ENCODE measurements at places on chromosomes 3 and 15.

- no peak for DNase-seq
These were observed 26.2 kb downstream of the HMCES start for GRCh38 chr3:129304962-129305222.

DNA sequence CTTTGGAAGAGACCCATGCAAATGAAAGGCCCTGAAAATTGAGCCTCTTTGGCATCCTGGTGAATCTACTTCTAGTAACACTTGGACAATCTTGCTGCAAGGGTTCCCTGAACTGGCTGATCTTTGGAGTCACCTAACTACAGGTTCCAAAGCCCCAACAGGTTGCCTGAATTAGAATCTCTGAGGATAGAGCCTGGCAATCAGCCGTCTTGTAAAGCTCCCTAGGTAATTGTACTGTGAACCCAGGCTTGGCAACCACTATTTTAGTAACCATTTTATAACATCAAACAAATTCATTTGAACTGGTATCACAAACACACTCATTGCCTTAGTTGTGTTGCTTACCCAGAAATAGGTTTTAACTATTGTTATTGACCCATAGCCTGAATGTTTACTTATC, 20.1 kb downstream of the PAQR9 start:
- no peak for DNase-seq

DNA sequence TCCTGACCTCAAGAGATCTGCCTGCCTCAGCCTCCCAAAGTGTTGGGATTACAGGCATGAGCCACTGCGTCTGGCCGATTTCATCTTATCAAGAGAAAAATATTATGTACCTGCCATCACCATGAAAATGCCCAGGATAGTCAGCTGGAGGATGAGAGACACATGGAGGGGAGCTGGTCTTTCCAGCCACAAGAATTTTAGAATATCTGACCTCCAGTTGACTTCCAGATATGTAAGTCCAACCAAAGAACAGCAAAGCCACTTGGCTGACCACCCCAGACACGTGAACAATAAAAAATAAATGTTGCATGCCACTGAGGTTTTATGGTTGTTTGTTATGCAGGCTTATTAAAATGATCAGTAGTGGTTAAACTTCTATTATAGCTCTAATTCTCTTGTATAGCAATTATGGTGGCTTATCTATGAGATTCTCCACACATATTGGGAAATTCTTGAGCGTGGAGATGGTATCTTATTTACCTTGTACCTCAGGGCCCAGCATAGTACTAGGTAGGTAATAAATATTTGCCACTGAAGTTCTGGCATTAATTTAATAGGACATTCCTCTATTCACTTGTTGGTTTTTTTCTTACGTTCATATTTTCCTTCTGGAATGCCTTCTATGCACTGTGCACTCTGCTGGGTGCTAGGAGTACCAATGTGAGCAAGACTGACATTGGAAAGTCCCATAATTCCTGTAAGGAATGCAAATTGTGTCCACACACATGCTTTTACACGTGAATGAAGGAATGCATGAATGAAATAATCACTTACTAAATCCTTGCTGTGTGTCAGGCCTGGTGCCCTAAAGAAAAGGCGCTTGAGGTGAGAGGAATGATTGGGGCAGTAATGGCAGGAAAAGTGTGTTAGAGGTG, 77.6 kb downstream of the EDEM1 start:
- peak; percentile 18 for DNase-seq

DNA sequence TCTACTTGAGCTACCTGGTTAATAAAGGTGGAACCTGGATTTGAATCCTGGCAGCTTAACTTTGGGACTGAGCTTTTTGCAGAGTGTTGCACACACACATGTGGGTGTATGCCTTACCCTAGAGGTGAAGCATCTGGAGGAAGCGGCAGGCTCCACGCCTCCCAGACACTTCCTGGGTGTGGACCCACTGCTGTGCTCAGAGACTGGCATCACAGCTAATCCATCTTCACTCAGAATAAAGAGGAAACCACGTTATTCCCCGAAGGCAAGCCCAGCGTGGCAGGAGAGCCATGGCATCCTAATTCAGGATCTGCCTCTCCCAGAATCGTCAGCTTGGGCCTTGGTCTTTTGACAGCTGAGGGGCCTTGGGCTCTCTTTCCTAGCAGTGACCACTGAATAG, 25.5 kb downstream of the CCDC13 start:
- DNase-seq, result peak; percentile 27

- no peak for DNase-seq
These were observed 52.6 kb downstream of the MECOM start for GRCh38 chr3:169610888-169611291.

DNA sequence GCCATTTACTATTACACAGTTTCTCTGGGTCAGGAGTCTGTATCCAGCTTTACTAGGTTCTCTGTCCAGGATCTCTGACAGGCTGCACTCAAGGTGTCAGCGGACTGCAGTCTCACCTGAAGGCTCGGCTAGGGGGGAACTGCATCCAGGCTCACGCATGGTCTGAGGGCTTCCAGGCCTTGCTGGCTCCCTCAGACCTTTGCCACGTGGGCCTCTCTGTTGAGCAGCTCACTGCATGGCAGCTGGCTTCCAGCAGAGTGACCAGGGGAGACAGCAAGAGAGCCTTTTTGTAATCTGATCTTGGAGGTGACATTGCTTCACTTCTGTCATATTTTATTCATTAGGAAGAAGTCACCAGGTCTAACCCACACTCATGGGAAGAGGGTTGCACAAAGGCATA, 152.3 kb downstream of the CACNA2D3 start:
- no peak for DNase-seq

DNA sequence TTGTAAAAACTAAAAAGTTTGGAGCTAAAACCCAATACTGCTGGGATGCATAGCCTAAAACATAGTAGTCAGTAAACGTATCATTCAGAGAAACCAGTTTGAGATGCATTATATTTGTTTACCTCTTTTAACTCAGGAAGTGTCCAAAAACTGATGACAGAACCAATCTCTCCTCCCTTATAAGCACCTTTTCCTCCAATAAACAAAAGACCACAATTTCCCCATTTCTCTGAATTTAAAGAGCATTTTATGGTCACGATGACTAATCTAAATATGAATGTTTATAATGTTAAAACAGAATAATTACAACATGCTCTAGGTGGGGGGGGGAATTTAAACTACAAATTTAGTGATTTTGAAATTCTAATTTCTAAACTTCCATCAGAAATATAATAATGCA, 58.5 kb downstream of the CEP63 start:
- DNase-seq, result no peak

GRCh38 chr3:132354916-132355702, 37.9 kb downstream of the ACP3 start:
- DNase-seq, result no peak

DNA sequence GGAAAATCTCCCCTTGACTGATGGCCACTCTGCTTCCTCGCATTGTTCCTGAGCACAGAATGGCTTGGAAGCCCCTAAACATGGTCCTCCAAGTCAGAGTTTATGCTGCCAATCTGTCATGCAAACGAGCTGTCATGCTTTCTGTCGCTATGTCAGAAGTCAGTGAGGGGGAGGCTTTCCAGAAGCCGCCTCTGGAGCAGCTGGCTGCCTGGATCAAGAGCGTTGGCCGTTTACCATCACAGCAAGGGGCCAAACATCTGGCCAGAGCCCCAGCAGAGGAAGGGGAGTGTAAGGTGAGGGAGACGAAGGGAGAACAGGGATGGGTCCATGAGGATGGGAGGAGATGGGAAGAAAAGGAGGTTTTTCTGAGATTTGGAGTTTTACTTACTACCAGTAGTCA, 372.6 kb upstream of the NR2F2 start:
- no peak for DNase-seq

GRCh38 chr3:150299201-150299600, 108.9 kb upstream of the TSC22D2 start:
- DNase-seq, result peak; percentile 73

DNA sequence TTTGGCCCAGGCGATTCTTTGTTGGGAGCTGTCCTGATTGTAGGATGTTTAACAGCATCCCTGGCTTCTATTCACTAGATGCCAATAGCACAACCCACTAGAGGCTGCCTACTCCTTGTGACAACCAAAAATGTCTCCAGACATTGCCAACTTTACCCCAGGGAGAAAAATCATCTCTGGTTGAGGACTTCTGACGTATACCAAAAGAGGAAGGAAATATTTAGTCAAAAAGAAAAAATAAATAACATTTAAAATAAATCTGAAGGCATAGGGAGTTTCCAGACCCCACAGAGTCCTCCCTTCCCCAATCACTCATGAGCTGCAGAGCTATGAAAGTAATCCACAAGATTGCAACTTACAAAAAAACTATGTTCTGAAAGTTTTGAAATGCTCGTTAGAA, 61.0 kb downstream of the MECOM start:
- DNase-seq, result no peak

DNA sequence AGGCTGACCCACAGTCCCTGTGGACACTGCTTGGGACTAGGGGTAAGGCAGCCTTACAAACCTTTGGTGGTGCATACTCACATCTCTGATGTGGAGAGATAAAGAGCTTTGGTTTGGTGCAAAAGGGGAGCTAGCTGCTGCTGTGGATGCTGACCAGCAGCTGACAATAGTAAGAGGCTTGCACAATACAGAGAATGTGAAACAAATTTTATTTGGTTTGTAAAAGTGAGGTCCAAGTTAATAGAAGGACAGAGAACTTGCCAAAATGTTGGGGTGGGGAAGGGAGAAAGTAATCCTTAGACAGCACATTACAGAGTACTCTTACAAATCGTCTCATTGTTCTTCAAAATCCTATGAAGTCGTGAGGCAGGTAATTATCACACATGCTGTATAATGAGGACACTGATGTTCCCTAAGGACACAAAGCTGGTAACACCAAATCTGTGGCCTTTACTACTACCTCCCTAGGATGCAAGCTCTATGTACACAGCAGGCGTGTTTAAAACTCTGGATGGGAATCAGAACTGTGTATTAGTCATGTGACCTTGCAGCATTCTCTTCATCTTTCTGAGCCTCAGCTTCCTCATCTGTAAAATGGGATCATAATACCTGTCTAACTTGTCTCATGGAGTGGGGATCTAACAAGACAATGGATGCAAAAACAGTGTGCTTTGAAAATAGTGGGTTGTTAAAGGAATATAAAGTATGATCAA, 21.6 kb downstream of the ARHGAP31 start:
- DNase-seq, result no peak

DNA sequence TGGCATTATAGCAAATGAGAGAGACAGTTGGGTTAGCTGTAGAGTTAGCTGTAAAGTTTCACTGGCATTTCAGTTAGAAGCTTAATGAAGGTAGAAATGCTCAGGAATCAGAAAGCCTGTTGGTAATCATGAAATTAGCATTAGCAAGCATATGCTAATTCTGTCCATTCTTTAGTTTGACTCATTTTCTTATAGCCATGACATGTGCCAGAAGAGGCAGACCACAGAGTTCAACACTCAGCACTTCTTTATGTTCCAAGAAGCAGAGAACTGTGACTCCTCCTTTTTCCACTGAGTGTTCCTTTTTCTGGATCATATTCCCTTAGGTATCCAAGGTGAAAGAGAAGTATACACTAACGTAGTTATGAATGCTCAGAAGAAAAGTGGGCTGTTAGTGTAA, 276.2 kb upstream of the SGO1 start:
- no peak for DNase-seq

- DNase-seq, result peak; percentile 85
These were observed at the start of gene CPLX3 for GRCh38 chr15:74826364-74826819. TSS of gene CPLX3 (plus strand) at chr15:74826627. CDS start at chr15:74826704, 77 bp downstream.

DNA sequence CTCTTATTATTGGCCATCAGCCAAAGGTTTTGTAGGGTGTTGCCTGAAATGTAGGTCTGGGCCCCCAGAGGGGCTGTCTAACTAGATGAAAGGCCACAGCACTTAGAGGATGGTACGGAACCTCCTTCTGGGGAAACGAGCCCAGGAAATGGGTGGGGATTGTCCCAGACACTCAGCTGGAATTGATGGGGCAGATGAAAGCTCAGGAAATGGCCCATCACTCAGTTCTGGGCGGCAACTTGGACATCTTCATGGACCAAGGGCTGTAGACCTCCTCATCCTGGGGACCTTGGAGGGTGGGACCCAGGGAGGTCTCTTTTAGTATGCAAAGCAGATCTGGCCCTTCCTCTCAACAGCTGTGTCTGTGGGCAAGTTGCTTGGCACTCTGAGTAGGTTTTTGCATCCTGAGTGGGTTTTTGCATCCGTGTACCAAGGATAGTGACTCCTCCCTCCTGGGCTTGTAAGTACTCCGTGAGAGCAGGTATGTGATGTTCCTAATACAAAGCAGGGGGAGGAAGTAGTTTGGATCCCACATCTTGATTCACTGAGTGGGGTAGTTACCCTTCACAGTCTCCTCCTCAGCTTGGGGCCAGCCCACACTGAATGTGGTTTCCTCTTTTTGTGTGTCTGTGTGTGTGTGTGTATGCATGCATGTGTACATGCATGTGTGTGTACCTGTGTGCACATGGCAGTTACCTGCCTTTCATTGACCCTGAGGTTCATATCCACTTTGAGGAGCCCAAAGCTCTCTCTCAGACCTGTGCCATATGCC, 292.0 kb downstream of the RPLP1 start:
- DNase-seq, result no peak

- DNase-seq, result peak; percentile 38
These were observed 194.6 kb downstream of the FAM43A start for GRCh38 chr3:194879991-194880939.

GRCh38 chr3:99895131-99895696, 77.6 kb downstream of the CMSS1 start:
- no peak for DNase-seq

DNA sequence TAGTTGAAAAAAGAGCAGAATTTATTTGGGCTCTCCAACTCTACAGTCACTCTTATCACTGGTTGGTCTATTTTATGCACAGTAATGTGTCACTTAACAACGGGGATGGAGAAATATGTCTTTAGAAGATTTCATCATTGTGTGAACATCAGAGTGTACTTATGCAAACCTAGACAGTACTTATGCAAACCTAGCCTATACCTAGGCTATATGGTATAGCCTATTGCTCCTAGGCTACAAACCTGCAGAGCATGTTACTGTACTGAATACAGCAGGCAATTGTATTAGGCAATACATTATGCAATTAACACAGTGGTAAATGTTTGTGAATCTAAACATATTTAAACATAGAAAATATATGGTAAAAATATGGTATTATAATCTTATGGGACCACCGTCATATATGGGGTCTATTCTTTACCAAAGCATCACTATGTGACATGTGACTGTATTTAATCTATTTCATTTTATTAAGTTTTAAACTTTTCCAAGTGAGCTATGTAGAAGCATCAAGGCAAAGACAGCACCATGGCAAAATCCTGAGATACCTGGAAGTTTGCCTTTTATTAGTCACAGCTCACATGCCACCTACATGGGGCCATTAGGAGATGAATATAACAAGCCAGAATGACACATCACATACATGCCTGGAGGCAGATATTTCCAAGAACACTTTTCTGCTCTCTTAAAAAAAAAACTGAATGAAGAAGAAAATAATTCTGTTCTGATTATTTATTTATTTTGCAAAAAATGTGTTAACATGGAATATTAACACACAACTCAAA, 537.4 kb downstream of the TUSC7 start:
- DNase-seq, result no peak

- DNase-seq, result no peak
These were observed 65.1 kb upstream of the MBNL1 start for GRCh38 chr3:152203652-152204051.

DNA sequence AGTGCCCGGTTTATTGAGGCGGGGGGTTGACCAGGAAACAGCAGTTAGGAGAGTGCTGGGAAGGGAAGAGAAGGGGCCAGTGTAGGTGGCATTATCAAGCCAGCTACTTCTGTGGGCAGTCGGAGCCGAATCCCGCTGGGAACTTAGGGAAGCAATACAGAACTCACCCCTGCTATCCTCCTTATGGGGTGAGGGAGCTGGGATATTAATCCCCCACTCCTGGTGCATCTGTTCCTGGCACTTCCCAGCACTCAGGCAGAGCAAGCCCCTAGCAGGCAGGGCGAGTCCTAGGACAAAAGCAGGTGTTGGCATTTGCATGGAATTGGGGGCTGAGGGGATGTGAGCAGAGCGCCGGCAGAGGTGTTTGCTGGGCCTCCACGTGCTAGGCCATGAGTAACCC, 48.6 kb downstream of the SMAD6 start:
- no peak for DNase-seq

All from endodermal cell (in vitro differentiated cells).